Immature natural killer cell (primary cell): ENCODE measurements at places on chromosomes 6 and 20. TPM values are rescaled to one million over a fixed set of nuclear protein-coding genes. Genes with fewer than 3 reads are reported as not detected.

WDR46 gene
- 81.6 TPM for polyA plus RNA-seq

C20orf202 gene
- not detected for polyA plus RNA-seq

ABHD16B gene
- not detected for polyA plus RNA-seq

GRCh38 chr6:147486683-147487082 lies 21.8 kb upstream of the SAMD5 start:
- no peak for DNase-seq
- no peak overlapping the region for H3K4me3 ChIP-seq
- H3K36me3 ChIP-seq = no peaks in the 10 kb centered on the region
- no peaks in the 10 kb centered on the region for H3K27me3 ChIP-seq
- H3K27ac ChIP-seq = no peak overlapping the region

GRCh38 chr20:642398-643174 lies 10.4 kb downstream of the SRXN1 start:
- peaks cover 21% of the 10 kb centered on the region for H3K4me1 ChIP-seq
- H3K36me3 ChIP-seq = peaks cover 1% of the 10 kb centered on the region
- DNase-seq = no peak
- peak overlapping the region; percentile 56 for H3K4me3 ChIP-seq
- no peaks in the 10 kb centered on the region for H3K27me3 ChIP-seq

- peaks cover 4% of the 10 kb centered on the region for H3K4me1 ChIP-seq
- H3K4me3 ChIP-seq = no peak overlapping the region
- peaks cover 3% of the 10 kb centered on the region for H3K27me3 ChIP-seq
- no peaks in the 10 kb centered on the region for H3K36me3 ChIP-seq
- no peak overlapping the region for H3K27ac ChIP-seq
- DNase-seq = no peak
Observed at GRCh38 chr6:168715643-168716481, 274.9 kb downstream of the SMOC2 start.

- H3K27ac ChIP-seq = no peak overlapping the region
- H3K36me3 ChIP-seq = no peaks in the 10 kb centered on the region
- no peak for DNase-seq
- H3K4me1 ChIP-seq = no peaks in the 10 kb centered on the region
- no peaks in the 10 kb centered on the region for H3K27me3 ChIP-seq
Observed at GRCh38 chr6:13248994-13249393, 79.3 kb downstream of the TBC1D7 start.

DNA sequence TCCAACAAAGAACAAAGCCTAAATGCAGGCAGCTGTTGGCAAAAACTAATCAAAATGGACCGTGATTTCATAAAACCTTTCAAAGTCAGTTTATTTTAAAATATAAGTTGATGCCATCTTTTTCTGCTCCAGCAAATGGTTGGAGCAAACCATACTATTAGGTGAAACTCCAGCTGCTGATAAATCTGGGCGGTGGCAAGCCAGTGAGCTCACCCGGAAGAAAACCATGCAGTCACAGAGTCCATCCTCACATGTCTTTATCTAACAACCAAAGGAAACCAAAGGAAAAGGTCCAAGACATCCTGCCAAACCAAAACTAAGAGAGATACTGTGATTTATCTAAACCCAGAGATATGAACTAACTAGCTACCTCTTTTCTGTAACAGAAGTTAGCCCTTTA lies 72.6 kb downstream of the HIVEP2 start:
- H3K27ac ChIP-seq = peak overlapping the region; percentile 84
- no peak for DNase-seq
- no peak overlapping the region for H3K4me3 ChIP-seq
- no peaks in the 10 kb centered on the region for H3K27me3 ChIP-seq
- peaks cover 79% of the 10 kb centered on the region for H3K4me1 ChIP-seq

- no peak overlapping the region for H3K27ac ChIP-seq
- H3K4me1 ChIP-seq = no peaks in the 10 kb centered on the region
- H3K36me3 ChIP-seq = no peaks in the 10 kb centered on the region
- no peak overlapping the region for H3K4me3 ChIP-seq
Observed at GRCh38 chr6:74875193-74875592, 330.7 kb downstream of the COL12A1 start.

GRCh38 chr20:7171911-7172310 lies 404.4 kb downstream of the BMP2 start:
- no peak for DNase-seq
- H3K4me1 ChIP-seq = no peaks in the 10 kb centered on the region
- no peaks in the 10 kb centered on the region for H3K27me3 ChIP-seq
- no peak overlapping the region for H3K27ac ChIP-seq
- H3K36me3 ChIP-seq = no peaks in the 10 kb centered on the region

DNA sequence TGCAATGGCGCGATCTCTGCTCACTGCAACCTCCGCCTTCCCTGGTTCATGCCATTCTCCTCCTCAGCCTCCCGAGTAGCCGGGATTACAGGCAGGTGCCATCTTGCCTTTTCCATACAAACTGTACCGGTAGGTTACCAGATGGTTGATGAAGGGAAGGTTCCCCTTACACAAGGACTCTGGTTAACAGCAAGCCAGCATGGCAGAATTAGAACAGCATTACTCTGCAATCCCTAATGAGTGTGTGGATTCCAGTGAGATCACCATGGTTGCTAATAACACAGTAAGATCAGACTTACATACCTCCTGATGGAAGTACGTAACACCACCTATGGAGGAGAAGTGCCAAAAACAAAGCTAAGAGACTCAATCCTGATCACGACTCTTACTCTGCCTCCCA lies 51.7 kb downstream of the TTI1 start:
- no peak overlapping the region for H3K27ac ChIP-seq
- H3K36me3 ChIP-seq = peaks cover 31% of the 10 kb centered on the region
- H3K4me1 ChIP-seq = peaks cover 6% of the 10 kb centered on the region

DNA sequence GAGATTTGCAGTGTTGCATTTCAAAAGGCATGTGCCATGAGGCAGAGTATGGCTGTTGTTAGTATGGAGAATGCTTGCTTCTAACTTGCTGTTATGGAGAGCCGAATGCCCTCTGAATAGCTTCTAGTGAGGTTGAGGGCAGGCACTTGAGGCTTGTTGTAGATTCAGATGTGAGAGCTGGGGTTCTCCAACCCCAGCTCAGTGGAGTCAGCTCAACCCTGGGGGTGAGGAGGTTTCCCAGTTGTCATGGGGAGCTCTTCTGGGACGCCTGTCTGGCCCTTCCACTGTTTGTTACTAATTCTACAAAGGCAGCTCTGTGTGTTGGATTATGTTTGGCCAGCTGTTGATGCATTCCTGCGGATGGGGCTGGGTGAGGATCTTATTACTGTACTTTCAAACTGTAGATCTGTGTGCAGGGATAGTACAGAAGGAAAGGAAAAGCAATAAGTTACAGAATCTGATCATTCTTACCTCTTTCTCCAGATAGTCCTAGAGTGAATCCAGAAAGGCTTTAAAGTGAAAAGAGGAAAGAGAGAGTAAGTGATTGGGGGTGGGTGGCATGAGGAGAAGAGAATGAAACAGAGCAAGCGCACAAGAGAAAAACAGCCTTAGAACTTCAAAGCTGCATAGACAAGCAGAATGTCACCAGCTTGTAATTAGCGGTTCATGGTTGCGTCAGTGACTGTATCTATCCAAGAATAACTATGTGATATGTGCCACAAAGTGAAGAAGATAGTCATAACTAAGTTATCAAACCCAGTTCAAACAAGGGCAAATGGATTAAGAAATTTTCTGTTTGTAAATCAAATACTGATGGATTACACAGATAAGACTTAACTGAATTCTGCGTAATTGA lies 148.7 kb downstream of the PRL start:
- H3K27ac ChIP-seq = no peak overlapping the region
- H3K36me3 ChIP-seq = no peaks in the 10 kb centered on the region
- no peak overlapping the region for H3K4me3 ChIP-seq
- DNase-seq = no peak

GRCh38 chr6:31547727-31548543 lies 527 bp downstream of the NFKBIL1 start:
- peaks cover 4% of the 10 kb centered on the region for H3K27me3 ChIP-seq
- H3K4me3 ChIP-seq = peak overlapping the region; percentile 93
- peaks cover 5% of the 10 kb centered on the region for H3K36me3 ChIP-seq
